GM12892 (cell line): ENCODE measurements at places on chromosomes 13 and 19.

- DNase-seq, result no peak
These were observed 66.7 kb downstream of the KATNAL1 start for GRCh38 chr13:30240608-30241007.

DNA sequence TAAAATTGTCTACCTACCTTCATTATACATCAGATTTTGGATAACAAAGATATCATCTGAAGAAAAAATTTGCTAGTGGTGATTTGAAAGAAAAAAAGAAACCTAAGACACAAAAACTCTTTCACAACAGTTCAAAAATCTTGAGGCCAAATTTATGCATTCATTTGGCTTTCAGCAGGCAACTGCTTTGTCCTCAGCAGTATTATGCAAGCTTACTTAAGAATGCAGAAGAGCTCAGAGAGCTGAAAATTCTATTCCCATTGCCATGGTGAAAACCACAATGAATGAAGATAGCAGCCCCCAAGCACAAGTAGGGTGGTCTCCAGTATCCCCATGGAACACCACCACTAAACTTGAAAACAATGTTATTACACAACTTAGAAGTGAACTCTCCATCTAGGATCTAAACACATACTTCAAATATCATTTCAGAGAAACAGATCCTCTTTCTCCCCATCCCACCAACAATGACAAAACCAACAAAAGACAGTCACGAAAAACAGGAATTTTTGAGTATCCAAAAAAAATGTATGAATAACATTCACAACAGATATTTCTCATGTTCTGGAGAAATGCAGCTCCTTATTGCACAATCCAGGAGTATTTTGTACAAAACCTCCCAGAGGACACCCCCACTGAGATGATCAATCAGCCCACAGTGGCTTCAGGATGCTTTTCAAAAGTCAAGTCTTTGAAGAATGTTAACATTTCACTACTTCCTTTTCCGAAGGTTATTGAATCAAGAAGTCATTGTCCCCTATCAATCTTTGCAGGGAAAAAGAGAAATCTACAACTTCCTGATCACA lies 192.7 kb downstream of the LHFPL6 start:
- no peak for DNase-seq

DNA sequence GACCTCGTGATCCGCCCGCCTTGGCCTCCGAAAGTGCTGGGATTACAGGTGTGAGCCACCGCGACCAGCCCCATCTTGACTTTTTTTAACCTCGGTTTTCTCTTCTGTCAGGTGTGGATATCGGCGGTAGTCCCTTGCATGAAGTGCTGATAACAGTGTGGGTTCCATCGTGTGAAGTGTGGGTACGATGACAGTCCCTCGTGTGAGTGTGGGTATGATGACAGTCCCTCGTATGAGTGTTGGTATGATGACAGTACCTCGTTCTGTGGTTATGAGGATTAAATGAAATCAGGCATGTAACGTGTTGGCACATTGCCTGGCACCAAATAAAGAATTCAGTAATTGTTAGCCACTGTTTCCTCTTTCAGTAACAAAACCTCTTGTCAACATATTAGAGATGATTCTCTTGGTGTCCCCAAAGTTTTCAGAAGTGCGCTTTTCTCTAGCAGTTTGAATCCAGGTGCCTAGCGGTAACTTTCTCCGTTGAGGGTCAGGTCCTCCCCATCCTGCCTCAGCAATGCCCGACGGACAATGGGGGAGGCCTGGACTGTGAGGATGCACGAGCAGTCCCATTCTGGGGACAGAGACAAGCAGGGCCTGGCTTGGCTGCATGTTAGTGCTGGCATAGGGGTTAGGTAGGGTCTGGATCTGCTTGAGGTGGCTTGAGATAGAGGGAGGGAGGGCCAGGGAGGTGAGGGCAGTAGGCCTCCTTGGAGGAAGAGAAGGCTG lies 15.3 kb downstream of the GATAD2A start:
- DNase-seq, result no peak

DNA sequence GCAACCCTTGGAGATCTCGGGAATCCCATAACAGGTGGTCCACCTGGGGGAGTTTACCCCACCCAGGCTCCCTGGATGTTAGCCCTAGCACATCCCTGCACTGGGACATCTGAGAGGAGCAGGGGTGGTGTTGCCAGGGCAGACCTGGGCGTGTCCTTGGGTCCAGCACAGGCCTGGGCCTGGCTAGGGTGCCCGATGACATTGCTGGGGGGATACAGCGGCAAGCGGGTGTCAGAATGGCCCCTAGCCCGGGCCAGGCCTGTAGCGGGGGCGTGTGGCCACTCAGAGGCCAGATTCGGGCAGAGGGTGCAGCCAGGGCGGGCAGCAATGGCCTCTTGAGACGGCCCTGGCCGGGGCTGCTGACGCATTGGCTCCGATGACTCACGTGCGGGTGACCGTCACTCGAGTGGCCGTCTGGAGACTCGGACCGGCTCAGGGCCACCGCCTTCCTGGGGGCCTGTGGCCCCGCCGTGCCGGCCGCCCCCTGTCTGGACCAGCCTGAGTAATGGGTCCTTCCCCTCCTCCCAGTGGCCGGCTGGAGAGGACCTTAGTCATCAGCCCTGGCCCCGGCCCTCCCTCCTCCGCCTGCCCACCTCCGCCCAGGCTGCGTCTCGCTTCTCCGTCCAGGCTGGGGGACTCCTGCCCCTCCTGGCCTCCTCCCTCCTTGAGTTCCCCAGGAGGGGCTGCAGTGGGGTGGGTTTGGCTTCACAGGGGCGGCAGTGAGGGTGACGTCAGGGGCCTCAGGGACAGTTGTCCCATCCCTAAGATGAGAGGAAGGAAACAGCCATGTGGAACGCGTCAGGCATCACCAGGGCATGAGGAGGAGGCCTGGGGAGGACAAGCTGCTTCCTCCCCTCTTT lies 23.2 kb upstream of the CRTC1 start:
- no peak for DNase-seq

DNA sequence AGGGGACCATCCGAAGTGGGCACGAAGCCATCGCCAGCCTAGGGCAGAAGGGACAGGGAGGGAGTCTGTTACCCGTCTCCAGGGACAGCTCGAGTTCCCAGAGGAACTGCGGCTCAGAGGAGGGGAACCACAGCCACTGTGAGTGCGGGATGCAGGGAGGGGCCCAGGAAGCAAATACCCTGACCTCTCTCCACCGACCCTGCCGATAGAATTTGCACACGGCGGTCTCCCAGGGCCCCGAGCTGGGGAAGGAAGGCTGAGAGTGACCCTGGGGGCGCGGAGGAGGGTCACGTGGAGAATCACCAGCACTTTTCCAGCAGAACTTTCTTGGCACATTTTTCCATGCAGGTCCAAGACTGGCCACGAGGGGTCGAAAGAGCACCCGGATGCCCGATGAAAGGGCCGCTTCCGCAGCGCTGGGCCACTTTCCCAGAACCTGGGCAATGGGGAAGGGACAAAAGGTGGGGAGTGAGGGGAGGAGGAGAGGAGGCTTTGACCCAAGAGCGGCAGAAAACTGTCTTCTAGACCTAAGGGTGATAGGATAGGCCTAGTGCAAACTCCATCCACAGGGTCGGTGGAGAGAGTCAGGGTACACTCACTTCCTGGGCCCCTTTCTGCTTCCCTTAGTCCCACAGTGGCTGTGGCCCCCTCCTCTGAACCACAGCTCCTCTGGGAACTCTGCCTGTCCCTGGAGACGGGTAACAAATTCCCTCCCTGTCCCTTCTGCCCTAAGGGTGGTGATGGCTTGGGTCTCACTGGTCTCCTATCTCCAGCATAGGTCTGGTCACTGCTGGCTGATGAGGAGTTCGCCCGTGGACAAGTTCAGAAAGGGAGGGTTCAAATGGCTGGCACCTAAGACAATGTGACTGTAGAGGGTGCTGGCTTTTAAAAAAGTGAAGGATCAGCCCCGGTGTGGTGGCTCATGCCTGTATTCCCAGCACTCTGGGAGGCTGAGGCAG lies 5.3 kb upstream of the GPR4 start:
- DNase-seq, result no peak

DNA sequence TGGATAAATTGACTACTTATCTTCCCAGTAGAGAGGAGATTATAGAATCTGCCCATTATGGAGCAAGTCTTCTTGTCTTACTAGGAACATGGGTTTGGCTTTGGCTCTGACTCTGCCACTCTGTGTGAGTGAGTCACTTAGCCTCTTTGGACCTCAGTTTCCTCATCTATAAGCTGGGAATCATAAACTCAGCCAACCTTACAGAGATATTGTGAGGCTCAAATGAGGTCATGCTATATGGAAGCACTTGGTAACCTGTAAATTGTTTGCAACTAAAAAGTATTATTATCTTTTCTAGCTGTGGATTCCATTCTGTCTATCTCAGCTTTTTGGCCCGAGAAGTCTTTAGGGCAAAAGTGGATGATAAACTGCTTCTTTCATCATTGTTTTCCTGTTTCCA lies 186.8 kb upstream of the TSC22D1 start:
- no peak for DNase-seq
